ENCODE measurements at places on chromosomes 7 and 10. TPM values are rescaled to one million over a fixed set of nuclear protein-coding genes. Genes with fewer than 3 reads are reported as not detected.

The ZNF862 gene
- 7.0 TPM for total RNA-seq

The ZNF488 gene
- not detected for total RNA-seq

The PRKG1 gene
- total RNA-seq: 17.8 TPM

The LIPN gene
- not detected for total RNA-seq

The WNT16 gene
- total RNA-seq: not detected

The WEE2 gene
- not detected for total RNA-seq

The HSPA12A gene
- 10.1 TPM for total RNA-seq

The TBATA gene
- total RNA-seq: not detected

The CPEB3 gene
- 6.9 TPM for total RNA-seq

The TRIM50 gene
- not detected for total RNA-seq

The PRLHR gene
- not detected for total RNA-seq

The MNX1 gene
- total RNA-seq: not detected

Measured in right atrium auricular region (tissue), 2 donors.